Smooth muscle cell of the pulmonary artery (primary cell): ENCODE measurements at places on chromosomes 4 and X. TPM values are rescaled to one million over a fixed set of nuclear protein-coding genes. Genes with fewer than 3 reads are reported as not detected.

The KLHL13 gene
- total RNA-seq = 8.6 and 10.6 TPM in 2 replicates

The PAGE4 gene
- total RNA-seq = not detected in 2 replicates

The SERTM2 gene
- total RNA-seq = 0.03 TPM in 1 of 2 replicates, not detected in the other

The PRDM5 gene
- total RNA-seq = 8.2 and 10.1 TPM in 2 replicates

The HTN3 gene
- not detected in 2 replicates for total RNA-seq

The FHDC1 gene
- total RNA-seq = 0.20 and 0.26 TPM in 2 replicates

The LAP3 gene
- total RNA-seq = 78.9 and 83.8 TPM in 2 replicates

The MSMO1 gene
- 137 and 151 TPM in 2 replicates for total RNA-seq

The GPR173 gene
- 2.9 and 5.5 TPM in 2 replicates for total RNA-seq

The SCD5 gene
- total RNA-seq = 16.9 and 19.9 TPM in 2 replicates

The TBC1D9 gene
- 43.7 and 45.7 TPM in 2 replicates for total RNA-seq

The FDCSP gene
- not detected in 2 replicates for total RNA-seq

The SPCS3 gene
- 122 and 126 TPM in 2 replicates for total RNA-seq

The CXCL3 gene
- total RNA-seq = 1.5 and 9.0 TPM in 2 replicates

The BEX5 gene
- not detected in 2 replicates for total RNA-seq

The RBM47 gene
- 0.26 and 0.56 TPM in 2 replicates for total RNA-seq

The FATE1 gene
- total RNA-seq = not detected in 2 replicates

The TRIM75 gene
- total RNA-seq = not detected in 2 replicates
